ENCODE measurements at places on chromosomes 3 and 15.

GRCh38 chr3:37907371-37907770, 45.7 kb downstream of the CTDSPL start:
- DNase-seq, result no peak

DNA sequence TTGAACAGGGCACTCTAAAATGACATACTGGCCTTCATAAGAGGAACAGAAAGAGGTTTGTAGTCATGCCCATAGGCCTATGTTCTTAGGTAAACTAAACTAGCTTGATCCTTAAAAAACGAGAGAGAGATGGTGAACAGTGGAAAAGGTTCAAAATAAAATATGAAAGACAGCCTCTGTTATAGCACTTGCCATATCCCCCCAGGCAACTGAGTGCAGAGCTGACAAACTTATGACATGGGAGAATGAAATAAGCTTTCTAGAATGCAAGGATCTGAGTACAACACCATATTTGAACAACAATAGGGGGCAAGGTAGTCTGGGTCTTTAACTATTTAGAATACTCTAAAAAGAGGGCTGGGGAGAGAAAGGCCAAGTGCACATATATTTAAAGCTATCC, 700.6 kb upstream of the CFAP20DC start:
- no peak for DNase-seq

DNA sequence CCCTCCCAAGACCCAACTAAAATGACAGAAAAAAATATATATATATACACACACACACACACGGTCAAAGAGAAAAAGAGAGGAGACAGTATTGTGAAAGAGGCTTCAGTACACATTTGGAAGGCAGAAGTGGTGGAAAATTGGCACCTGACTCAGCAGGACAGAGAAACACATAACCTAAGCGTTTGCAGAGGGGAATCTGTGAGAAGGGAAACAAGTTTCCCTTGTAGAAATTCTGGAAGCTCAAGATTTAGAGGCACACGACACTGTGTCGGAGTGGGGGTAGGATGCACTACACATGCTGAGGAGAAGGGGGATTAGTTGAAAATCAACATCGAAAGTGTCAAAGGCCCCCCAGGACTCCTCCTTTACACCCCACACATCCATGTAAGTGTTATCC, 53.1 kb downstream of the PAK2 start:
- no peak for DNase-seq

DNA sequence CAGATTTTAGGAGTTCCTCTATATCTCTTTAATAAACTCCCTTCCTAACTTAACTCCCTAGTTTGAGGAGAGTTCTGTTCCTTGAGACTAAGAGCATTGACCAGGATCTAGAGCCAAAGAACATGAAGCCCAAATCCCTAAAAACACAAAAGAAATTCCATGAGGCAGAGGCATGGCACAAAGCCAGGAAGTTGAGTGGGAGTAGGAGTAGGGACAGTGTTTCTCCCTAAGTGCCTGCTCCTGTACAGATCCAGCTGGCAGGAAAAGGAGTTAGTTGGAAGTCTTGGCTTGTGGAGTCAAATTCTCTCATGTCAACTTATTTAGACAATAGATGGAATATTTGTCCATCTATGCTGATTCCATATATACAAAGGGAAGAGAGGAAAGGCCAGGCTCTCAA, 11.4 kb downstream of the ACTC1 start:
- DNase-seq, result no peak

GRCh38 chr3:71998995-71999673, 214.2 kb upstream of the PROK2 start:
- no peak for DNase-seq

GRCh38 chr3:127959041-127959440, 44.0 kb downstream of the KBTBD12 start:
- no peak for DNase-seq

DNA sequence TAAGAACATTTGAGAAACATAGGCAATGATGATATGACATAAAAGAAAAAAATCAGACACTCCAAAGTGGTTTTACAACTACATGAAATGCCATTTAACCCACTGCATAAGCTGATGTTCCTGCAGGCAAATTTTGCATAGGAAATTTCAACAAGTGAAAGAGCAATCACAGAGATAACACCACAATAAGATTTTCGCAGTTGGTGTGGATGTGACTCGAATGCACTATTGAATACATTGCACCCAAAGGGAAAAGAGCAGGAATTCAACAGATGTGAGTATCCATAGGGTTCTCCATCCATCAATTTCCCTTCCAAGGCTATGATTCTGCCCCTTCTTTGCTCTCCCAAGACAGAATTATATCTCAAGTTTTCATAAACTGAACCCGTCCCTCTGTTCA, 456.1 kb downstream of the RAP2B start:
- DNase-seq, result no peak

GRCh38 chr15:66063147-66063546, 190.4 kb downstream of the MEGF11 start:
- no peak for DNase-seq

All from stimulated activated CD8-positive, alpha-beta memory T cell treated with anti-CD3 and anti-CD28 coated beads, Interleukin-7, amount 100 ng/mL, for 4 hours (primary cell).